ENCODE measurements at places on chromosomes 11 and 22. TPM values are rescaled to one million over a fixed set of nuclear protein-coding genes. Genes with fewer than 3 reads are reported as not detected.

POU2AF1 gene
- 0.31 TPM for total RNA-seq

FBLN1 gene
- total RNA-seq = 37.5 TPM

PPFIBP2 gene
- total RNA-seq = 9.3 TPM

TRIM6 gene
- total RNA-seq = 6.9 TPM

C11orf52 gene
- 0.33 TPM for total RNA-seq

SOX10 gene
- not detected for total RNA-seq

OR2D2 gene
- total RNA-seq = not detected

KIRREL3 gene
- total RNA-seq = 9.2 TPM

MS4A14 gene
- not detected for total RNA-seq

MS4A3 gene
- total RNA-seq = not detected

SOX6 gene
- total RNA-seq = 0.07 TPM

Data from A549 treated with dexamethasone at 1 μM for 4 hours (cell line).